Neuronal stem cell (in vitro differentiated cells): ENCODE measurements at places on chromosomes 1 and 21.

GRCh38 chr1:197391303-197392226, 123.5 kb downstream of the CRB1 start:
- DNase-seq: no peak

GRCh38 chr21:46080171-46081021, 17.5 kb upstream of the COL6A2 start:
- DNase-seq: no peak

DNA sequence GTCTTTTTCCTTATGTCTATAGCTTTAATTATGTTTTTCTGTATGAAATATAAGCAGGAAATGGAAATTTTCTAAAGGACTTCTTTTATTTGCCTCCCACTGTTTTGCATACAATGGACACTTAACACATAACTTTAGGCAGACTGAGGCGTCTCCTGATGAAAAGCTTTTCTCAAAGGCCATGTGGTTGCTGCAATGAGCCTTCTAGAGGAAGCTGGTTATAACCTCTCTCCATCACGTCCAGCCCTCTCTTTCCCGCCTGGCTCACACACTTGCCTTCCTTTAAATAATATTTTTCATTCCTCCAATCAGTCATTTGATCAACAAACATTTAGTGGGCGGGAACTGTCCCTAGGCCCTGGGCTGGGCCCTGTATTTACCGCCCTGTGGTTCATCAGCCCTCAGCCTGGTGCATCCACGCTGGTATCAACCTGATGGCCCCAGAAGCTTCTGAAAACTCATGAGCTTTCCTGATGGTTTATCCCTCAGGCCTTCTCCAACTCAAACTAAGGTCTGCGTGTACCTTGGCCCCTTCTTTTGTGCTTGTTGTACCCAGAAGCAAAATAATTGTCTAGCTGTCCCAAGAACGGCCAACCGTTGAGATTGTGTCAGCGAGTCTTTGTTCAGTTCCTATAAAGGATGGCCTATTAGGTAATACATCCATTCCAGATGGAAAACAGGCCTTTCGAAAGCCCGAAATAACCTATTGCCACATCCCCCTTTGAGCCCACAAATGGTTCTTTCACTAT, 75.3 kb upstream of the LYST start:
- no peak for DNase-seq

DNA sequence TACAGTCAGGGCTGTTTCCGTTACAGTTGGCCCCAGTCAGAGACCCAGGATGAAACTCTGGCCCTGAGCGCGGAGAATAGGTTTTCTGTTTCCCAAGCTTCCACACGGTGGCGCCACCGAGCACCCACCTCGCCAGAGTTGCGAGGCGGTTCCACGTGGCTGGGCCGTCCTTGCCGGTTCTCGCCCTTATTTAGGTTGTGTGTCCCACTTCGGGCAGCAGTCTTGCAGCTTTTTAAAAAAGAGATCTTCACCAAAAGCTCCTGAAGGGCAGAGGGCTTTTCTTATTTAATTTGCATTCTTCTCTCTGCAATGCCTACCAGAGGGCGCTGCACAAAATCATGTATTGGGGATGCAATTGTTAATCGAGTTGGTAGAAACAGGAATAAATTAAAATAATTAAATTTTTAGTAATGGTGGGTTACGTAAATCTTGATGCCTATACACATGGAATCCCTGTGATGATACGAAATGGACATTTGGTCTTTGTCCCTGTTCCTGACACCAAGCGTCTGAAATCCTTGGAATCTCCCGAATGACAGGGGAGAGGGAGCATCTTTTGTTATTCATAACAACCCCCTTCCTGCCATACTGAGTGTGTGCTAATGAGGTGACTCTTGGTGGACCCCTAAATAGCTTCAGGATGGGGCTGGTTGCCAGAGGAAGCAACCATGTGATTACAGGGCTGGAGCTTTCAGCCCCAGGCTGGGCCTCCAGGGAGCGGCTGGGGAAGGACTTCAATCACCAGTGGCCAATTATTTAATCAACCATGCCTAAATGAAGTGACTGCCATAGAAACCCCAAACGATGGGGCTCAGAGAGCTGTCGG, 5.6 kb upstream of the S100A7 start:
- DNase-seq: peak; percentile 23

GRCh38 chr1:186442651-186443375, 18.1 kb downstream of the PDC start:
- DNase-seq: no peak

DNA sequence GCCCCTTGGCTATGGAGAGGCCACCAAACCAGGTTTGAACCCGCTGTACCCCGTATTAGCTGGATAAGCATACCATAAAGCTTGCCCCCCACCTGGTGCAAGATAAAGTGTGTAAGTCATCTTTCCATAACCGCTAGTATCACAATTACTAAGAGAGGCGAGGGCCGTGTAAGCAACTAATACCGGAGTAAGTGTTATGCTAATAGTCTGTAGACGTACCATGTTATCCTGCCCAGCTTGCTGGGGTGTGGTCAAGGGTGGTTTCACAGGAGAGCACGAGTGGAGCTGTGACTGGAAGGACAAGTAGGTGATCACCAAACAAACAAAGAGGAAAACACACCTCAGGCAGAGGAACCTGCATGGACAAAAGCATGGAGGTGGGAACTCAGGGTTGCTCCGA, 3.6 kb upstream of the TNFRSF1B start:
- no peak for DNase-seq

DNA sequence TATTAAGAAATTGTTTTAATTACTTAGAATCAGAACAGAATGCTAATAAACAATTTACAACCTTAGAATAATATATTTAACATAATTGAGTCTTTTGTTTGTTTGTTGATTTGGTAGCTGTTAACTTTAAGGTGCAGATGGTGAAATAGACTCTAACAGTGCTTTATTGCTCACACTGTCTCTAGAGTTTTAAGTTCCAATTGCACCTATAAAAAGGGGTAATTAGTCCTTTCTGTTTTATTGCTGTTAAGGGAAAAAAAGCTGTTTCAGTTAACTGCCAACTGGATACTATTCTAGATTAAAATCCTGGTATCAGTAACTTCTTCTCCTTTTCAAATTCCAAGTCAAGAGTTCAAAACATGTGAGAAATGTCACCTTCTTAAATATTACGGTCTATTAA, 197.6 kb upstream of the TMPRSS15 start:
- no peak for DNase-seq

DNA sequence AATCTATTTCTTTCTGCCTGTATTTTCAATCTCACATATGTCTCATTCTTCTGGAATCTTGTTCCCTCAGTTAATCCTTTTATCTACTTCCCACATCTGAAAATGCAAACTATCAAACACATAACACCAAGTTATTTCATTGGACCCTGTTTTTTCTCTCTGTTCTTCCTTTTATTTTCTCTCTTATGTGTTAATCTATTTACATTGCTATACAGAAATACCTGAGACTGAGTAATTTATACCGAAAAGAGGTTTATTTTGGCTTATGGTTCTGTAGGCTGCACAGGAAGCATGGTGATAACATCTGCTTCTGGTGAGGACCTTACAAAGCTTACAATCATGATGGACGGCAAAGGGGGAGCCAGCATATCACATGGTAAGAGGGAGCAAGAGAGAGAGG, 247.6 kb downstream of the TGFB2 start:
- no peak for DNase-seq

GRCh38 chr1:173869021-173869359, 810 bp downstream of the ZBTB37 start:
- DNase-seq: no peak

DNA sequence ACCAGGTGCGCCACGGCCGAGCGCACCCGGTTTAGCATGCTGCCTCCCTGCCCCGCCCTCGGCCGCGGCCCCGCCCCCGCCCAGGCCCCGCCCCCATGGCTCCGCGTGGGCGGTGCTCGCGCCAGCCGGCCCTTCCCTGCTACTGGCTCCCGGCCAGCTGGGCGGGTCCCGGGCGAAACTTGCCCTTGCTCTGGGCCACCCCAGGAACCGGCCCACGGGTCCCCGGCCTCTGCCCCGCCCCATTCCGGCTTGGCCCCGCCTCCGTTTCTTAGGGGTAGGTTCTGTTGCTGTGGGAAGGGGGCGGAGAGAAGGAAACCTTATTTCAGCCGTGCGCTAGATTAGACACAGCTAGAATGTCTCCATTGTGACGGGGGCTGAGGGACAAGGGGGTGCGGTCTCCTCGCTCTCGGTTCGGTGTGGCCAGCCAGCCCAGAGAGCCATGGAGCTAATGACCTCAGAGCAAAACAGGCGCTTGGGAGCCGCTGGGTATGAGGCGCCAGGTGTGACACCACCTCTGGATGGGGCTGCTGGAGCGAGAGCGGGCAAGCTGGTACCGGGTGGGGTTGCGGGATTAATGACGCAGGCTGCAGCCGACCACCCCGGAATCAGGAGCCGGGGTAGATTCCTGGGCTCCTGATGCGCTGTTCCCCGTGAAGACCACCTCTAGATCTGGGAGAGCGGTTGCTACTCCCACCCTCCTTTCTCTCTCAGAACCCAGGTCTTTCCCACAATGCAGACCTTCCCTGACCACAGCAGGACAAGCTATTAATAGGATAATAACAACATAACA, at the start of gene PPM1J:
Gene PPM1J, minus strand, starts transcription at position 69 of the 790 bp plus-strand sequence. Its CDS starts 31 bp downstream, at position 38.
- DNase-seq: peak; percentile 92

GRCh38 chr1:154765970-154766369, 104.1 kb downstream of the KCNN3 start:
- DNase-seq: no peak

- DNase-seq: no peak
Observed at GRCh38 chr1:10057343-10057742, 24.6 kb downstream of the UBE4B start.

- DNase-seq: no peak
Observed at GRCh38 chr1:222229672-222230312, 318.1 kb downstream of the HHIPL2 start.

DNA sequence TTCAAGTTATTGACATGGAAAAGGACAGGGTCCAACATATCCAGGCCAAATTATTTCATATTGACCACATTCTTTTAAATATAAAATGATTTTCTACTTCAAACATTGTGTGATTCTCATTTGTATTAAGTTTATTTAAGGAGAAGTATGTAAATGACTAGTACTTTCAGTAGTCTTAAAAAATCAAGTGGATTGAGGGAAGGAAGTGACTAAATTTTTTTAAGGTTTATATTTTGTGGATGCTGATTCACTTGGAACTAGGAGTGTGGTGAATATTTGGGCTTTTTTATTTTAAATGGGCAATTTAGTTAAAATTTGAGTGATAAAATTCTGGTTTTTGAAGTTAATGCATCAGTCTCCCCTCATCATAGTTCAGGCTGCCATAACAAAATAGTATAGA, 10.1 kb downstream of the PRRC2C start:
- DNase-seq: no peak

DNA sequence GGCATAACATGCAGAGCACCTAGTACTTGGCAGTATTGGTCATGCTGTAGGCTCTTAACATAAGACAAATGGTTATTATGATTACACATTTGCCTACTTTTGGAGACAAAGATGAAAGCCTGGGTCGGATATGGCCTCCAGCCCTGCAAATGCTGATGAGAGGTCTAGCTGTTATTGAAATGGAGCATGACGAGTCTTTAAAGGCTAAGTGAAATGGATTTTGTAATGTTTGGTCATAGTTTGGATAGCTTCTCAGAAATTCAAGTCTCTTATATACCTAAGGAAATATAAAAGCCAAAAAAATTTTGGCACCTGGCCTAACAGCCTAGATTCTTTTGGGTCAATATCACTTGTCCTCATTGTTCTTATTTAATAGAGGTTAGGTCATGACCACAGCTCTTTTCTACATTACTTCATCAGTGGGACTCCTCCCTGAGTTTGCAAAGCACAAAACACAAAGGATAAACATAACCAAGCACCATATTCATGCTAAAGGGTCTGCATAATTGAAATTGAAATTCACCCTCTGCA, 69.2 kb upstream of the WLS start:
- no peak for DNase-seq

- DNase-seq: no peak
Observed at GRCh38 chr1:27563341-27563590, 40.7 kb downstream of the AHDC1 start.

- no peak for DNase-seq
Observed at GRCh38 chr1:181484821-181485220, 1.5 kb downstream of the CACNA1E start.

DNA sequence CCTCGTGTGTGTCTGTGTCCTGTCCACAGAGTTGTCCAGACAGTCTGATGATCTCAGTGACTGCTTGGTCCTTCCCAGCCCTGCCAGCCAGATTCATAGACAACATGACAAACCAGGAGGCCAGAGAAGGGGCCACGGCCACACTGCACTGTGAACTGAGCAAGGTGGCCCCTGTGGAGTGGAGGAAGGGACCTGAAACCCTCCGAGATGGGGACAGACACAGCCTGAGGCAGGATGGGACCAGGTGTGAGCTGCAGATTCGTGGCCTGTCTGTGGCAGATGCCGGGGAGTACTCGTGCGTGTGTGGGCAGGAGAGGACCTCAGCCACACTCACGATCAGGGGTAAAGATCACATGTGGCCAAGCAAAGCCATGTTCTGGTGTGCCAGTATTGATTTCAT, 96.4 kb downstream of the OBSCN start:
- no peak for DNase-seq

DNA sequence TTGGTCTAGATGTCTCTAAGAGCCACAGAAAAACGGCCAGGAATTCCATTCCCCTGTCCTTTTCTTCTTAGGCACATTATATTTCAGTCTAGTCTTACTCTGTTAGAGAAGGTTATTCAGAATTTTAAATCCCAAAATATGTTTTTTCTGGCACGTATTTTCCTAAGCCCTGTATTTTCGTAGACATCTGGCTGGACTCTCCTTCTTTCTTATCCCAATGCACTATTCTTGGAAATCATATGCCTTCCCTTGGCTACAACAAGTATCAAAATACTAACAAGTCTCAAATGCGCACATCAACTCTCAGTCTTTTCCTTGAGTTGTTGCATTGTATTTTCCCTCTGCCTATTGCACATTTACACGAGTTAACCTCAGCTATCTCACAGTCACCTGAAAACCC, 96.2 kb downstream of the DPYD start:
- no peak for DNase-seq

DNA sequence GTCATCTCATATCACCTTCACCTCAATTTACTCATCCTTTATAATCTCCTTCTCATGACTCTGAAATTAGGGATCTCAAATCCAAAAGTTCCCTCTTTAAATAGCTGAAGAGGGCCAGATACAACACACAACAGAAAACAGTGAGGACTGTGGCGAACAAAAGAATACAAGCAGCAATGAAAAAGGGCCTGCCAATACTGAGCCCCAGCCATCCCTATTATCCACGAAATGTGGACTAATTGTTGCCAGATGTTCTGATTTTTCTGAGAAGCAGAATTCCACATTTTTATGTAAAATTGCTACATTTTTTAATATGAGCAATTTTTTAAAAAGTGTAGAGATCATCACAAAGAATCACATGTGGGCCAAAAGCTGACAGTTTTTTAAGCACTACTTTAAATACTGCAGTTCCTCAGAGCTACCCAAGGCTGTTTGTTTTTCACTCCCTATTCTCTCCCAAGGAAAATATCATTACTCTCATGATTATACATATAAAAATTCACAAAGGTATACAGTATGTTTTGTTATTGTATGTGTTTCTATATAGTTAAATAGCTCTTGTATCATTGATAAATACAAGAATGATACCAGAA, 90.0 kb downstream of the ASH1L start:
- no peak for DNase-seq

- no peak for DNase-seq
Observed at GRCh38 chr1:4010814-4011605, 110.9 kb upstream of the C1orf174 start.
